ENCODE measurements at places on chromosomes 5 and 9. TPM values are rescaled to one million over a fixed set of nuclear protein-coding genes. Genes with fewer than 3 reads are reported as not detected.

DNA sequence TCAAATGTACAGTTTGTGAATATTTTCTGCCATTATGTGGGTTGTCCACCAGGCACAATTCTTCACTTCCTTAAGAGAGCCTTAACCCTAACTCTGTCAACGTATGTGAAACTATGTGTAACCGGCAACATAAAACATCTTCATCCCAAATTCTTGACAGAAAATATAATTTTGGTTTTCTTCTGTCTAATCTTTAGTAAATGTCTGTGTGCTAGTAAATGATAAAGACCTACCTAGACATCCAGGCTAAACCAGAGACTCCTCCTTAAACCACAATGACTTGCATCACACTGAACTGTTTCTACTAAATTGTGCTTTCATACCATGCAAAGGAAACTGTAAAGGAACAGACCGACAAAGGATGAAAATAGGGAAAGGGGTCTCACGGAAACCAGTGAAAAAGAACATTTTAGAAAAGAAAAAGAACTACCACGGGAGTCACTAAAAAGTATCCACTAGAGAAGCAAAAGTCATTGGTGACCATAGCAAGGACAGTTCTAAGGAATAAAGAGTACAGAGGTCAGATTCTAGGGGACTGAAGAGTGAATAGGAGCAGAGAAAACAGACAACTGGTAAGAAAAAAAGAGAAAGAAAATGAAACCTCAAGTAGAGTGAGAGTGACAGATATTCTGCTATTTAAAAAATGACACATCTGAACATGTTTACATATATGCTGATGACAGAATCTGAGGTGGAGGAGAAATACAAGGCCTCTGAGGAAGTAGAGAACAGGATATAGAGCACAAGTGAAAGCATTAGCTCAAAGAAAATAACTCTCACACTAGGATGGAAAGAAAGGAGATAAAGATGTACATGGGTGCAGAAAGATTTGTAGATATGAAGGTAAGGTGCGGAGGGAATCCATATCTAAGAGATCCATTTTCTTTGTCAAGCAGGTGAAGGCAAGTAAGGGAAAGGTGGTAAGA is 49.4 kb downstream of the FNIP1 start:
- no peak for DNase-seq

DNA sequence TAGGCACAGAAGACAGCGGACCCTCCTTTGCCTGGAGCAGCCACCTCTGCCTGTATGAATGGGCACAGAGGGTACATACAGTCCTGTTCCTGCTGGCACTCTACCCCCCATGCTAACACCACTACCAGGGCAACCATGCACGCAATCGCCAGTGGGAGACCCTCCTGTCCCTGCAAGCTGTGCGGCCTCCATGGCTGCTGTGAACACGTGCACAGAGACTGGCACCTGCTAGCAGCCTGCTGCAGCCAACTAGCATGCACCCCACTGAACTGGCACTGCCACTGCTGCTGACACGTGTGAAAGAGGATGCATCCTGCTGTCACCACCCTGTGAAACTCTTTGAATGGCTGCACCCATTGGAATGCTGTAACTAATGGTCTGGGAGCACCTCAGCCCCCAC is 885.2 kb upstream of the ARRDC3 start:
- peak; percentile 35 for DNase-seq

Gene OR1Q1
- total RNA-seq, result not detected

- no peak for DNase-seq
Observed at GRCh38 chr5:91977579-91977978, 594.5 kb upstream of the ARRDC3 start.

GRCh38 chr9:108511307-108511706 is 344.5 kb downstream of the ACTL7B start:
- no peak for DNase-seq

- DNase-seq, result no peak
Observed at GRCh38 chr5:7461371-7461770, 65.4 kb downstream of the ADCY2 start.

GRCh38 chr9:134502809-134503211 is 138.8 kb upstream of the COL5A1 start:
- peak; percentile 68 for DNase-seq

DNA sequence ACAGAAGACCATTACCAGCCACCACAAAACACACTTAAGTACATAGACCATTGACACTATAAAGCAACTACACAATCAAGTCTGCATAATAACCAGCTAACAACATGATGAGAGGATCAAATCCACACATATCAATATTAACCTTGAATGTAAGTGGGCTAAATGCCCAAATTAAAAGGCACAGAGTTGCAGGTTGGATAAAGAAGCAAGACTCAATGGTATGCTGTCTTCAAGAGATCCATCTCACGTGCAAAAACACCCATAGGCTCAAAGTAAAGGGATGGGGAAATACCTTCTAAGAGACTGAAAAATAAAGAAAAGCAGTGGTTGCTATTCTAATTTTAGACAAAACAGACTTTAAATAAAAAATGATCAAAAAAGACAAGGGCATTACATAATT is 113.6 kb upstream of the CD180 start:
- no peak for DNase-seq

DNA sequence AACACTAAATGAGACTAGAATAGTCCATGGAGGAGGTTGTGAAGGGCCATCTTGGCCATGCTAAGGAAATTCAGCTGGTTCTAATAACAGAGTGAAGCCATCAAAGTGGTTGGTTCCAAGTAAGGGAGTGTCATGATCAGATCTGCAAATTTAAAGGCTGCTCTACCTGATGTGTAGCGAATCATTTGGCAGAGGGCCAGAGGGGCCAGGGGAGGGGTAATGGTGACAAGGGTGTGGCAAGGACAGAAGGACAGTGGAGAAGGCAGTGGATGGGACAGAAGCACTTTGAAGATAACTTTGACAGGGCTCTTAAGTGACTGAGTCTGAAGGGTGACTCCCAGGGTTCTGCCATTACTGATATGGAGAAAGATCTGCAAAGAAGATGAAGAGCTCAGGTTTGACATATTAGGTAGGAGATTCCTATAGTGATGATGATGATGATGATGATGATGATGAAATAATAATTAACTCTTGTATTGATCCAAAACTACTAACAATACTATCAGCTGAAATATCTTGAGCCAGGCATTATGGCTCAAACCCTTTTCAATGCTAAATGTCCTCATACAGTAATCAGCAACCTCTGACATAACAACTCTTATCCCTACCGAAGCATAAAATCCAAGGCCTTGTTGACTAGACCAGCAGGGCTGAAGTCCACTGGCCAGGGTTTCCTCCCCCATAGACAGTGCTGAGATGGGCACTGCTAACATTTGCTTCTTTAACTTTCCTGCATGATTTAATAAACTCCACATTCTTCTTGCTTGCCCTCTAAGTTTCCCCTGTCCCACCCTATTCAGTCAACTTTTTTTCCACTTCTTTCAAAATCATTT is 20.0 kb downstream of the KIAA1191 start:
- DNase-seq, result no peak

Gene FCN1
- total RNA-seq, result 63.0 TPM

DNA sequence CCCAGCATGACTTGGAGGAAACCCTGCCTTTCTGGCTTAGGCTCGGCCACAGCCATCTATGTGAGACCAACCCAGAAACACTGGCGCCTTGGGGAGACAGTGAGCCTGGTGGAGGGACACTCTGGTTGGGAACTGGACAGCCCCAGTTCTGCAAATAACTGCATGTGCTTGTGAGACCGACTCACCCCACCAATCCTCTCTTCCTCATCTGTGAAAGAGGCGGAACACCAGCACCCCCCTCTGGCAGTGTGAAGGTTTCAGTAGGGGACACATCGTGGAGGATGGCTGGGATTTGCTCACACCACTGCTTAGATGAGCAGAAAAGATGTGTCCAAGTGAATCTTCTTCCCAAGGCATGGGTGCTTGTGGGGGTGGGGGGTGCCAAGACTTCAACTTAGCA is 43.4 kb upstream of the N4BP3 start:
- DNase-seq, result no peak

DNA sequence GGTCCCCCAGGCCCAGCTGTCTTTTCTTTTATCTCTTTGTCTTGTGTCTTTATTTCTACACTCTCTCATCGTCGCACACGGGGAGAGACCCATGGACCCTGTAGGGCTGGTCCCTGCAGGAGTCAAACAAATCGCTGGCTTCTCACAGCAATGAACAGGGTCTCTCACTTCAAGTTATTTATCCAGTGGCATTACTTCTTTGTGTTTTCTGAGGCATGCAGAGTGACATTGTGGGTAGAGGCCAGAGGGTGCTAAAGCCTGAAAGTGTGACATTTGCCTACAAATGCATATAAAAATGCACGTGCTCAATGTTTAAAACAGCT is 127.6 kb downstream of the ST8SIA4 start:
- DNase-seq, result no peak

- DNase-seq, result peak; percentile 29
Observed at GRCh38 chr5:177526191-177526590, 9.4 kb upstream of the DDX41 start.

GRCh38 chr5:51391175-51391574 is 7.9 kb downstream of the ISL1 start:
- no peak for DNase-seq

DNA sequence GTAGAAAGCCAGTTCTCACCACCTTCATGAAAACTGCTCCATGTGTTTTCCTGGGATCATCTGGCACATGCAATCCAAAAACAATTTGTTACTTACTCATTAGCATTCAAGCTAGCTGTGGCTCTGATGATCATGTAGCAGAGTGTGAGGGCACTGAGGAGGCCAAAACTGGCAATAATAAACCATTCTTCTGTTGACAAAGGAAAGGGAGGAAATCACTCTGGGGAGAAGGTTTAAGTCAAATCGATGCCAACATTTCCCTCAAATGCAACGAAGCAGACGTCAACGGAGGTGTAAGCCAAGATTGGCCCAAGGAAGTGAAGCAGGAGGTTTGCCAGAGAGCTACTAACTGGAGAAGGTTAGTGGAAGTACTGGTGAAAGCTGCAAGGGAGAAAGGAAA is 55.7 kb upstream of the TBC1D9B start:
- no peak for DNase-seq

DNA sequence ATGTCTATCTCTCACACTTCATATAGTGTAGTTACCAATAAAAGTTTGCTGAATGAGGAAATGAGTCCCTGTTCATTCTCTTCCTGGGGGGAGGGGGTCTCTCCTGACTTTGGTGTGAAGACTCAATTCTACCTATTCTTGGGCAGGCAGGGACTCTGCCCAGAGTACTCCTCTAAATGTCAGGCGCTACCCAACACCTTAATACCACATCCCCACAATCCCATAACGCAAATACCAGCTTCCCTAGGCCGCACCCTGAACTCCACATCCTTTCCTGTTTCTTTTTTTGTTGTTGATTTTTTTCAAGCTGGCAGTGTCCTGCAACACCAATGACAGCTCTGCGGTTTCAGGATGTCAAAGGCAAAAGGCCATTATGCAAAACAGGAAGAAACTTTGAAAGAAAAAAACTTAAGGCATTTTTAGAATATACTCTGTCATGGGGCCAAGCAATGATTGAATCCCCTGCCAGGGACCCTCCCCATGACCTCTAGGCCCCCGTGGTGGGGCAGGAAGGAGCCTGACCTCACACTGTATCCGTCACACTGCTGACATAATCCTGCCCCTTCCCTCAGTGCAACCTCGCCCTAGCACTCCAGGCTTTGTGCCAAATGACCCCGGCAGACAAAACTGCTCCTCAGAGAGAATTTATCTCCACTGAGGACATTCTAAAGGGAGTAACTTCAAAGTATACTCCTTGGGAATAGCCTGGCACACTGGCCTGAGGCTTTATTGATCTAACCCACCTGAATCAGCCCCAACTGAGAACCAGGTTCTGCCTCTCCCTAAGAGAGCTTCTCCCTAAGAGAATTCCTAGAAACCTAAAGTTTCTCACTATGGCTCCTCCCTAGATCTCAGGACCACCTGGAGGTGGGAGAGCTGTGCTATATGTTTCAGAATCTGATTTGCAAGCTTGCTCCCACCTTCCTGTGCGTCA is 8.0 kb downstream of the B4GALT1 start:
- DNase-seq, result peak; percentile 82

GRCh38 chr5:119453040-119453373 is 710 bp downstream of the HSD17B4 start:
- no peak for DNase-seq

DNA sequence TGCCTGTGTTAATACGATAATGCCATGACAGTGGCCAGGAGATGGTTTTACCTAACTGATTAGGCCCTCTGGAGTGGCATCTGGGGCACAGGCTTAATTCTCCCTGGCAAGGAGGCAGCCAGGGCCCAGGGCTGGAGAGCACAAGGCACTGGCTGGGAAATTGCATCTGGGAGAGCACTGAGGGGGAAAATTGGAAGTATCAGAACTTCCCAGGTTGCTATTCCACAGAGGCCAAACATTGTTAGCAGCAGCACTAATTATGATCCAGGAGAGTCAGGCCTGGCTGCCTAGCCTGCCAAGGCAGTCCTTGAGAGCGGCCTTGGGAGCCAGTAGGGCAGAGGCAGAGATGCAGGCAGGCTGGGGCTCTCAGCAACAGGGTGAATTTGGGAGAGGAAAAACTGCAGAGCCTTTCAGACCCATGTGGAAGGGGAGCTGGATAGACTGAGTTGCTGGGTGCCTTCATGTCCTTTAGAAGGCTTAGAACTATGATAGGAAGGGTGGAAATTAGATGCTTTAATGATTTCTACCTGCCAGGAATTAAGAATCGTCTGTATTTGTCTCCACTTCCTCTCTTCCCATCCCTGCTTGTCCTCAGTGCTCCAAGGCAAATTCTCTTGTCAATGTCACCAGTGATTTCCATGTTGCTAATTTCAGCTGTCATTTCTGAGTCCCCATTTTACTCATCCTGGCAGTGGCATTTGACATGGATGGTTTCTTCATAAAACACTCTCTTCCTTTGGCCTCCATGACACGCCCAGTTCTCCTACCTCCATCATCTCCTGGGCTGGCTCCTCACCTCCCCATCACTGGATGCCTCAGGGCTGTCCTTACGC is 56.1 kb upstream of the HSPA9 start:
- DNase-seq, result no peak

DNA sequence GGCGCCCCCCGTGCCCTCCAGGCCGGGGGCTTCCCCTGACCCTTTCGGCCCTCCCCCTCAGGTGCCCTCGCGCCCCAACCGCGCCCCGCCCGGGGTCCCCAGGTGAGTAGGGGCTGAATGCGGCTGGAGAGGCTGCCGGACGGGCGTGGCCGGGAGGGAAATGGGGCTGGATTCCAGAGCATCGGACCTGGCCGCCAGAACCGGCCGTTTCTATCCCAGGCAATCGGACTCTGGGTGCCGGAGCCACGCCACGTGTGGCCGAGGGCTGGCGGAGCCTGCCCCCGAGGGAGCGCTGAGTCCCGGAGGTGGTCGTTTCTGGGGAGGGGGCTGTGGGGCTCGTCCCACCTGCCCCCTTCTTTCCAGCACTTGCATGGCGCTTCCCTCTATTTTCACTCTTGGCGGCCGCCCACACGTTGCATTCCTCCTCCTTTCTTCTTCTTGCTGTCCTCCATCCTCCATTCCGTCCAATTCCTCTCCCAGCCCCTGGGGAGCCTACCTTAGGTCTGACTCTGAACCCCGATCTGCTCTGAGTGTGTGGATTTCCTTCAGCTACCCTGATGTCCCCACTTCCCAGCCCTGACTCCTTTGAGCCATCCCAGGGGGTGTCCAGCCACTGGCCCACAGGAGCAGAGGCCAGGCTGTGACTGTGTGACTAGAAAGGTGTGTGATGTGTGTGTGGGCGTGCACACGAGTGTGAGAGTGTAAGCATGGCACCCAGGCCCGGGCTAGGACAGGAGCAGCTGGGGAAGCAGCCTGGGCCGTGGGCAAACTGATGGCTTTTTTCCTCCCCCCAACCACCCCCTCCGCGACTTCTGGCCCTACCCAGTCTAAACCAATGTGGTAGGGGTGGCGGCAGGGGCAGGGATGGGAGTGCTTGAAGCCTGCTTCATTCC is 24.7 kb downstream of the GOLGA2 start:
- no peak for DNase-seq

Gene NAIP
- total RNA-seq, result 28.8 TPM
